ENCODE measurements at places on chromosomes 13 and 19.

DNA sequence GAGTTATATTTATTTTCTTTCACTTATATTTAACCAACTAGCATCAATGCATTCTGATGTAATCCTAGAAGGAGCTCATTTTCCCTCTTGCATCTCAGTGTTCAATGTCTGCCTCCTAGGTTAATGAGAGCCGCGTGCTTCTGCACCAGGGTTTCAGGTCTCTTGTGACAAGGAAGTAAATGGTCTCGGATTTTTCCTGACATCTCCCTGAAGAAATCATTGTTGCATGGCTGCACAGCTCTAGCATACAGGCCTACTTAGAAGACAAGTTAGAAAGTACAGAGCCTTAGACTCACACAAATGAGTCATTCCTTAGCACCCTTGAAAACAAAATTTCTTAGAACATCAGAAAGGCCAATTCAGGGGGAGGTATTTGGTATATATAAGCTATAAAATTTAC is 57.2 kb upstream of the KLF12 start:
- DNase-seq, result no peak

DNA sequence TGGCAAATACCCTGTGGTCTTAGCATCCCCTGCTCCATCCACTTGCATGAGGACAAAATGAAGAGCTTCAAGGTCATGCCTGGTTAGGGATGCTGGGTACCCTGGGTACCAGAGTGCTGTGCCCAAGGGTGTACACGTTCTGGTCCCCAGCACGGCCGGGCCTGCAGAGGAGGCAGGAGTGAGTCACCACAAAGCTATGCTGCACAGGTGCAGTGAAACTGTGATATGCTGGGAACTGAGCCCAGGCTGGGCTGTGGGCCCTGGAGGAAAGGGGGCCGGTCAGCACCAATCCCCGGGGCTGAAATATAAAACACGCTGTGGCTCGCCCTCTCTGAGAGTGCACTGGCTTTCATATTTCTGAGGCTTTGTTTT is 95.1 kb downstream of the TSHZ3 start:
- no peak for DNase-seq

DNA sequence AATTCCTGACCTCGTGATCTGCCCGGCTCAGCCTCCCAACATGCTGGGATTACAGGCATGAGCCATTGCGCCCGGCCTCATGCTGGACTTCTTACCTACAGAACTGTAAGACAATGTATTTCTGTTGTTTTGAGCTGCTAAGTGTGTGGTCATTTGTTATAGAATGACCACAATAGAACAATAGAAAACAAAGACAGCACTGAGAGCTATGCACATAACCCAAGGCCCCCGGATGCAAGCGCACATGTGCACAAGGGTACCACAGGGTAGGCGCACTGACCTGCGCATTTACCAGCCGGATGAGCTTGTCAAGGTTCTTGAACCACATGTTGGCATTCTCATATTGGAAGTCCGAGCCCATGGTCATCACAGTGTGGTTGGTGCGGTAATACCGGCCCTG is 5.6 kb downstream of the MAN2B1 start:
- no peak for DNase-seq

GRCh38 chr13:28583651-28584091 is 75.3 kb upstream of the POMP start:
- DNase-seq, result no peak

GRCh38 chr13:19264711-19265110 is 83.1 kb upstream of the TUBA3C start:
- no peak for DNase-seq

DNA sequence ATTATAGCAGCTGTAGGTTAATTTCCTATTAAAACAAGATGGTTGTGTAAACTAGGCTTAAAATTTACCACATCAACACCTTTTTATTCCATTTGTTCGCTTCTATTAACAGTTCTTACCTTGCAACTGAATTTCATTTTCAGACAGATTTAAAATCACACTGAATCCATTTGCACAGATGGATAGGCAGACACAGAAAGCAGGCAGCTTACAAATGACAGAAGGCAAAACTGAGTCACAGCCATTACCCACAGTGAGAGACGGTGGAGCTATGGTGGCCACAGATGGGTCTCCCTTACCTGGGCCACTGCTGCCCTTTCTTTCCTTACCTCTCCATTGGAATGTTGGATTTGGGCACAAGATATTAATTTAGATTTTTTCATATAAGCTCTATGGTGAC is 1567.8 kb upstream of the SLC10A2 start:
- DNase-seq, result no peak

DNA sequence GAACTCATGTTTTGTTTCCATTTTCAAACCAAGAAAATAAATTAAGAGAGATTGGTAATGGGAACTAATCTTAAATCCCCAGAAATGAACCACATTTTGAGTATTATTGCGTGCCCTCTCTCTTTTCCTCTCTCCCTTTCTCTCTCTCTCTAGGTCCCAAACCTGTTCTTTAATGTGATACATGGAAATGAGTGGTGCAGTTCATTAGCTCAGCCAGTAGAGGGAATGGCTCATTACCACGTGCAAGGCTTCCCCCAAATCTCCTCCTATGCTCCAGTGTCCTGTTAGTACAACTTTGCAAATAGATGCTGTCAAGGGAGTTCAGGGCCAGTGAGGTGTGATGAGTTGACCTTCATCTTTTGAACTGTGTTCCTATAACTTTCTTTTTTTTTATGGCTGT is 178.4 kb downstream of the FGF9 start:
- DNase-seq, result no peak

DNA sequence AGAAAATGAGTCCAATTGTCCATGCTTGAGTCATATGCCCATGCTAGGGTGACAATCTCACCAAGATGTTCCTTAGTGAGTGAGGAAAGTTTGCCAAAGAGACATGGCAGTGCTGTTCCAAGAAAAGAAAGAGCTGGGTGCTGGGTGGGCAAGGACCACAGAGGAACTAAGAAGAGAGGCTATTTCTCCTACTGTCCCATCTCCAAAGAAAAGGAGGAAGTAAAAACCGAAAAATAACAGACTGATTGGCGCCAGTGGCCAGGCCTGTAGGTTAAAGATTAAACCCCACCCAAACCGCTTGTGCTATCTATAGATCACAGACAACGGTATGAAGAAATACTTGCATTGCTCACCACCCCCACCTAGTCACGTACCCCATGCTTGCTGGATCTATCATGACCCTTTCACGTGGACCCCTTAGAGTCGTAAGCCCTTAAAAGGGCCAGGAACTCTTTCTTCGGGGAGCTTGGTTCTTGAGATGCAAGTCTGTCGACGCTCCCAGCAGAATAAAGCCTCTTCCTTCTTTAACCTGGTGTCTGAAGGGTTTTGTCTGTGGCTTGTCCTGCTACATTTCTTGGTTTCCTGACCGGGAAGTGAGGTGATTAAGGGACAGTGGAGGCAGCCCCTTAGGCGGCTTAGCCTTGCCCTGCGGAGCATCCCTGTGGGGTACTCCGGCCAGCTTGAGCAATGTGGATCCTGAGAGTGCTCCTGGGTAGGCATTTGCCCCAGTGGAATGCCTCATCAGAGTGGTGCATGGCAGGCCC is 606.5 kb downstream of the UQCRFS1 start:
- DNase-seq, result no peak

DNA sequence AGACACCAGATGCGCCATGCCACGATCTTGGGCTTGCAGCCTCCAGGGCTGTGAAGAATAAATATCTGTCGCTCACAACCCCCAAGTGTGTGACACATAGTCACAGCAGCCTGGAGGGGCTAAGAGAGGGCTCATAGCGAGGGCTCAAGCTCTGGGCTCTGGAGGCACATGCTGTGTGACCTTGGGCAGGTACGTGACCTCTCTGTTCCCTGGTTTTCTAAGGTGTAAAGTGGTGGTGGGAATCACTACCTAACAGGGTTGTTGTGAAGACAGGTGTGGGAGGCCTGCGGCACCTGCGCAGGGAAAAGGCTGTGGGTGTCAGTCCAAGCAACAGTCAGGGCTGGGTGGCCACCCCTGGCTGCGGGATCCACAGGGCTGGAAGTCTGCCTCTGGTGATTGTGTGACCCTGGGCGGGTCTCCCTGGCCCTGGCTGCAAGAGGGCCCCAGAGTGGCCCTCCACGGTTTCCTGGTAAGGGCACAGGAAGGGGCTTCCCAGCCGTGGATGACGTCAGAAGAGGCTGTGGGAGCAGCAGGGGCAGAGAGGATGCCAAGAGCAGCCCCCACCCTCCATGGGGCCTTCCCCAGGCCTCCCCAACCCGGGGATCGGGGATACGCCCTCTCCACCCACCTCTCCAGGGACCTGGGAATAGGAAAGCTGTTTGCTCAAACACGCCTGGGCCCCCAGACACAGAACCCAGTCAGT is 218.8 kb upstream of the SGCG start:
- DNase-seq, result no peak

GRCh38 chr19:2426611-2427428 is 566 bp downstream of the TIMM13 start:
- peak; percentile 23 for DNase-seq

DNA sequence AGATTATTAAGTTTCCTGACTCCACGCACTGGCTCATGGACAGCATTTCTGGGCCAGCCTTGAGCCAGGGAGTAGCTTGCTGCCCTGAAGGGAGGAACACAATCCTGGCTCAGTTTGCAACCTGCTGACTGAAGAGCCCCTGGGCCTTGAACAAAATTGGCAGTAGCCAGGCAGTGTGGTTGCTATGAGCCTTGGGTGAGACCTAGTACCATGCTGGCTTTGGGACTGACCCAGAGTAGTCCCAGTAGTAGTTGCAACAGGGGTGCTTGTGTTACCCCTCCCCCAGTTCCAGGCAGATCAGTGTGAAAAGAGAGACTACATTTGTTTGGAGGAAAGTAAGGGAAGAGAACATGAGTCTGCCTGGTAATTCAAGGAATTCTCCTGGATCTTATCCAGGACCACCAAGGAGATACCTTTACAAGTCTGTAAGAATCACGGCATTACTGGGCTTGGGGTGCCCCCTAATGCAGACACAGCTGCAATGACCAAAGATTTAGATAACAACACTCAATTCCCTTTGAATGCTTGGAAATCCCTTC is 22.0 kb downstream of the ITGBL1 start:
- no peak for DNase-seq

GRCh38 chr19:18098891-18099622 is 1.5 kb downstream of the MAST3 start:
- no peak for DNase-seq

DNA sequence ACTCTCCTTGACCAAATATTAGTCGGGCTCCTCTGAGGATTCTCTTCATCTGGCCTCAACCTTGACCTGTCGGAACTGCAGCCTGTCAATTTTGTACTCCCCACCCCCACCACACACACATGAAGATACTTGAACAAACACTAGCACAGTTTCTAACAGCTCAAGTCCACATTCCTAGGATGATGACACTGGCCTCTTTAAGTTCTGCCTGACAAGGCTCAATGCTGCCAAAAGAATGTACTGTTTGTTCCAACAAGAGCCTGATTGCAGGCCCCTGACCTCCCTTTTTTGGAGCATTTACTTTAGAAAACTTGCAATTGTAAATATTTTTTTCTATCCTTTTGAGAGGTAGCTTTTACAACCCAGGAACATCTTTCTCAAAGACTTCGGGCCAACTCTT is 169.2 kb upstream of the IRS2 start:
- DNase-seq, result no peak

DNA sequence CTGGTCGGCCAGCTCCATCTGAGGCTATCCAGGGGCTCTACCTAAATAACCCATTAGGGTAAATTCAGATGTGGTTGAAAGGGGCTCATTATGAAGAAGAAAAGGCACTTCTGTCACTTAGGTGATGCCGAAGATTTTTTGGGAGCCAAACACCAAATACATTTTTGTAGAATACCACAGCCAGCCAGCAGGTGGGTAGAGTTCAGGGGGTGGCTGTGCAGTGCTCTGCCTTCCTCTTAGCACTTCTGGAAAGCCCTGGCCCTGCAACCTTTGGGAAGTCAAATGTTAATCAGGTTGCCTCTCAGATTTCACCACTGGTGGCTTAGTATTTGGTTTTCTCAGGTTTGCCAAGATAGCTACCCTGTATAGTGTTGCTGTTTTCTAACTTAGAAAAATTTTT is 18.5 kb upstream of the GPR18 start:
- no peak for DNase-seq

DNA sequence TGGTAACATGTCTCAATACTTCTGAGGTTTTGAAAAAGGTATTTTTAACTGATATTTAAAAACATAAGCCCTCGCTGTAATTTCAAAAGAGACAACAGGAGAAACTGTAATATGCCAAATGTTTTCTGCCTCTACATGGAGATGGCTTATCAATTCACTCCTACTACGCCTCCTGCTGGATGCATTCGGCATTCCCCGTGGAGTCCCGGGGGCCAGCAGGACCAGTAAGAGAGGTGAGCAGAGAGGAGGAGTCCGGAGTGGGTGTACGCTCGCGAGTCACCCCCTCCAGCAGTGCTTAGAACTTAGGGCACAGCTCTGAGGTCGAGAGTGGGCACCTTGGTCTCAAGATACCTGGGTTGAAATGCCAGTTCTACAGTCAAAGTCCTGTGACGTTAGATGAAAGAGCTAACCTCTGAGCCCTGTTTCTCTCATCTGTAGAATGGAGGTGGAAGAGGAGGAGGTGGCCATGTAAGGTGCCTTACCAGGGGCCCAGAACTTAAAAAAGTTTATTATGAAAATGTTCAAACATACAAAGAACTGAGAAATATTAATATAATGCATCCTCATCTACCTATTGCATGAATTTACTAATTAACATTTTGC is 110.2 kb downstream of the STK24 start:
- DNase-seq, result peak; percentile 28

DNA sequence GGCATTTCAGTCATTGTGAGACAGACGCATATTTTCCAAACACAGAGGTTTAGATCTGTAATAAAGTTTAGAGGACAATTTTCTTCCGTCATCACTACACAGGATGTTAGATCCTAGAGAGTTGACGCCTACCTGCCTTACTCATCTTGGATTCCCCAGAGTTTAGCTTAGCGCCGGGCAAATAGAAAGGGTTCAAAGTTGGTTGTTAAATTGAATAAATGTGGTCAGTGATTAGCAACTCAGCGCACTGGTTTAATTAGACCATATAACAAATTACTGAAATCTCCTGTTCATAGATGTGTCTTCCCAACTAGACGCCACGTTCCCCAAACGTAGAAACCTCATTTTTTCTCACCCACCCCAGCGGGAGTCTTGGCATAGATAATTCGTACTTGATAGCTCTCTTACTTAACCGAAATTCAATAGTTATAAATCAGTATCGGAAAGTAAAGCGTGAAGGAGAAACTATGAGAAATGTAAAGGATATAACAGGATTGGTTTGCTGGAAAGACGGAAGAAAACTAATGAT is 726 bp upstream of the UFM1 start:
- DNase-seq, result no peak

- no peak for DNase-seq
Measured at GRCh38 chr19:21789466-21790085, 22.2 kb upstream of the ZNF100 start.

Measured in stimulated activated CD8-positive, alpha-beta memory T cell treated with anti-CD3 and anti-CD28 coated beads, Interleukin-15, amount 100 ng/mL, for 4 hours (primary cell).